ENCODE measurements at places on chromosomes 13 and 19. TPM values are rescaled to one million over a fixed set of nuclear protein-coding genes. Genes with fewer than 3 reads are reported as not detected.

The ONECUT3 gene
- total RNA-seq: not detected

The LILRA1 gene
- not detected for total RNA-seq

The HS6ST3 gene
- not detected for total RNA-seq

The CRB3 gene
- not detected for total RNA-seq

The ZNF723 gene
- not detected for total RNA-seq
